ENCODE measurements at places on chromosomes 5 and 9.

- no peak for DNase-seq
Measured at GRCh38 chr9:104802906-104803305, 39.0 kb downstream of the NIPSNAP3B start.

DNA sequence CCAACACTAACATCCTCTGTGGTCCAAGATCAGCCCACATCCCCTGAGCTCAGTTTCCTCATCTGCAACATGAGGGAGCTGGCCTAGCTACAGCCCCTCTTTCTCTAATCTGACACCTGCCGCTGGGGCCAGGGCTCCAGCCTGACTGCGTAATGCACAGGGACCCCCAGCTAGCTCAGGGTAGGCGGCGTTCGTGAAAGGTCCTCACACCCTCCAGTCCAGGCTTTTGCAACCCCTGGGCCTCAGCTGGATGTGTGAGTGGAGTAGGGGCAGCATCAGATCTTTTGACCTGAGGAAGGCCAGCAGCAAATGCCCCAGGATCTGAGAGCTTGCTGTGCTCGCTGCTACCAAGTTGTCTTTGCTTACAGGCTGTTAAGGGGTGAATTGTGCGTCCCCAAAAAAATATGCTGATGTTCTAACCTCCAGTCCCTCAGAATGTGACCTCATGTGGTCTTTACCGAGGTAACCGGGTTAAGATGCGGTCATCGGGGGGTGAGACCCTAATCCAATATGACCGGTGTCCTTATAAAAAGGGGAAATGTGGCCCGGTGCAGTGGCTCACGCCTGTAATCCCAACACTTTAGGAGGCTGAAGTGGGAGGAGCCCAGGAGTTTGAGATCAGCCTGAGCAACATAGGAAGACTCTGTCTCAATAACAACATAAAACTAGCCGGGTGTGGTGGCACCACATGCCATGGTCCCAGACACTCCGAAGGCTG lies 47.8 kb downstream of the PLPP7 start:
- DNase-seq = no peak

DNA sequence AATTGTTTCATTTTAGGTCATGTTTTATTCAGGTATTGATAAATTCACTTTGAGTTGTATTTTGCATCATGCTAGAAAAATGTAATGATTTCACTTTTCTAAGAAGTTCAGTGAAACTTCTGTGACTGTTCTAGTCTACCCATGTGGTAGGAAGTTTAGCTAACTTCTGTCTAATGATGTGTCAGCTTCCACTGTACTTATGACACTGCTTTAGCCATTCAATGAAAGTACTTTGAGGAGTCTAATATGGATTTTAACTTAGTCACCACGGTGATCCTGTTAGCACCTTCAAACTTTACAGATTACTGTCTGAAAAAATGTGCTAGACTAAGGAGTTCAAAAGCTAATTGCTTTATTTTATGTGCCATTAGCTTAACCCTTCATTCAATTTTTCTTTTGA lies 1510.5 kb upstream of the CDH9 start:
- peak; percentile 58 for DNase-seq

DNA sequence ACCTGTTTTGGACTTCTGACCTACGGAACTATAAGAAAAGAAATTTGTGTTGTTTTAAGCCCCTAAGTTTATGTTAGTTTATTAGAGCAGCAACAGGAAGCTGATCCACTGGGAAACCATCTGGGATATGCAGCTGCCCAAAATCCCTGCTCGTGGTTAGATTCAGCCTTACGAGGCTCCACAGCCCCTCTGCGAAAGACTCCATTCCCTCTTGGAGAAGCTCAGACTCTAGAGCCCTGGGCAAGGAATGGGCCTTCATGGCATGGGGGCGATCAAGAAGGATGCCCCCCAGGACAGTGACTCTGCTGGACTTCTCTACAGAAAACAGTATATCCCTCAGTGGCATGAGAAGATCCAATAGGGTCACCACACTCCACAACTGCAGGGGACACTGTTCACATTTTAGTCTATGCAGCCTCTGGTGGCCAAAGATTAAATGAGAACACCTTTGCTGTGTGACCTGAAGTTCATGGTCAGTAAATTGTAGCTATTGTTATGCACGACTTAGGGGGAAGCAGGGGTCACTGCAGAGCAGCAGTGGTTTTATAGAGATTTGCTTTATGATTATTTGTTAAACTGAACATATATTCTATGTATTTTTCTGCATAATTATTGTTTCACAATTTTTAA lies 21.1 kb downstream of the IRF1 start:
- DNase-seq = no peak

DNA sequence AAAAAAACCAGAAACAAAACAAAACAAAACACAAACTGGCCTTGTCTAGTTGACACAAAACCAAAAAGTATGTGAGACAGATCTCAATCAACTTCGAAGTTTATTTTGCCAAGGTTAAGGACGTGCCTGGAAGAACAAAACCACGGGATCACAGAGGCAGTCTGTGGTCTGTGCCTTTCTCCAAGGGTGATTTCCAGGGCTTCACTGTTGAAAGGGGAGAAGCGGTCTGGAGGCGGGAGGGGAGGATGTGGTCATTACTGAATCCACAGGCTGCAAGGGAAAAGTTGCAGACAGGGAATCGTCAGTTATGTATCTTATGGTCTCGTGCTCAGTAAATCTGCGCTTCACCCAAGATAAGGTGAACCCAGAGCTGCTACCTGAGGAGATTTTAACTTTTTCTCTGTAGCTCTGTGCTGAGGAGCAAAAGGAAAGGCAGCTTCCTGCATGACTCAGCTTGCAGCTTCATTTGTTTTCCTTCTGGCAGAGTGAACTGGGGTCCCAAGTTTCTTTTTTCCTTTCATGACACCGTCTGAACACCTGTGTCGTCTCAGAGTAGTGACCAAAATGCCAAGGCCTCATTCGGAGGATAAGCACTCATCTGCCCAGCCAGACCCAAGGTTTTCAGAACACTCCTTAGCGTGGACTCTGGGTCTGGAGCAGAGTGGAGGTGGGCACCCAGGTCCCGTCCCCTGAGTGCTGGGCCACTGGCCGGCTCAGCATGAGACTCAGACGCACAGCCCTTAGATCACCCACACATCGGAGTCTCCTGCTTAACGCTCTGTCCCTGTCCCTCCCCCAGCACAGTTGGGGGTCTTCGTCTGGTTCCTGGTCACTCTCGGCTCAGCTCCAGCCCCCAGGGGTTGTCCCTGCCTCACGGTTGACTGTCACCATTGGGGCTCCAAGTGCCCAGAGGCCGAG lies 25.9 kb downstream of the ROPN1L start:
- DNase-seq = peak; percentile 82

DNA sequence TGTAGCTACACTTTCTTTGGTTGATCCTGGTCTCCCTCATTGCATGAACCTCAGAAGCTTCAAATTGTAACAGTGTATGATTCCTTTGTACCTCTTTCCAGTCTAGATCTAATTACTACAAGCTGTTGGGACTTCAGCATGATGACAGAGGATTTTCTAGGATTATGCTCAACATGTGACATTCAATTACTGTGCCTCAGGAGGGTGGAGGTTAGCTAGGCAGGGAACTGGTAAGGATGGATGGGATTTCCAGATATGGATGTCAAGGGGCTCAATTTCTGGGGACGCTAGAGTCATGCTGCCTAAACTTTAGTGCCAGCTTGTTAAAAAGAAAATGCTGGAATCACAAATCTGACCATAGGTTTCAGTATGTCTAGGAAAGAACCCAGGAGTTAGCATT lies 29.2 kb upstream of the GLRA1 start:
- DNase-seq = no peak

GRCh38 chr5:118405650-118406061 lies 582.7 kb downstream of the DTWD2 start:
- no peak for DNase-seq

GRCh38 chr9:35945341-35946018 lies 12.5 kb downstream of the OR2S2 start:
- DNase-seq = peak; percentile 89
